ENCODE measurements at places on chromosomes 5 and 9.

DNA sequence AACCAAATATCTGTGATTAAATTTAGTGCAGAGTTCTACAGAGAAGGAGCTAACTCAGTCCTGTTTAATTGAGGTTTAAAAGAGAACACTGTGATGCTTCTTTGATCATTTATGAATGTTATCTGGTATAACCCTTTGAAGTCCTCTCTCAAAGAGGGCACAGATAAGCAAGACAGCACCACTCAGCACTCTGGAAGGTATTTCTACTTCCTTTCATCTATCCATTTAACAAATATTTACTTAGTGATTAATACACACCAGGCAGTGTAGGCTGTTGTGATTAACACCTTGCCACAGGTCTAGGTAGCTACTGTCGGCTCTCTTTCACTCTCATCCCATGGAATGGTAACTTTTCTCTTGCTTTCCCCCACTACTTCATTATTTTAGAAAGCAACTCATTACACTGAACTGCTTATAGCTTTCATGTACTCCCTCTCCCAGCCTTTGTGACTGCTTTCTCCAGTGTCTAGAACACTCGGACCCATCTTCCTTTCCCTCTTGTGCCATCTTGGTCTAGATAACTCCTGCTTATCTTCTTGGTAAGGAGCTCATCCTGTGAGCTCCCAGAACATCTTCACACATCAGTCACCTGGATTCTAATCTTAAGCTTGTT, 54.7 kb downstream of the GLDC start:
- DNase-seq = no peak

DNA sequence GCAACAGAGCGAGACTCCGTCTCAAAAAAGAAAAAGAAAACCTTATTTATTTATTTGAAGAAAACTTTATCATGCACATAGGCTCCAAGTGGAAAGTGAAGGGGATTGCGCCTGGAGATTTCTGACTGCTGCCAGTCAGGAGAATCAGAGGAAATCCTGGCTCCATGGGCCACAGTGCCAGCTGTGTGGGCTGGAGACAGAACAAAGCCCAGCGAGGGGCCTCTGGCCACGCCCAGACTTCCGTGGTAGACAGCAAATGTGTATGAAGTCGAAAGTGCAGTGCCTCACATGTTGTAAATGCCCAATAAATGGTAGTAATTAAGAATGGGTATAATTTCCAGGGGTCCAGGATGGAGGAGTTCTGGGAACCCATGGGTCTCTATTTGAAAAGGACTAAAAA, 75.8 kb upstream of the WWC1 start:
- DNase-seq = no peak

- DNase-seq = no peak
Observed at GRCh38 chr9:99867968-99868367, 38.5 kb upstream of the STX17 start.

DNA sequence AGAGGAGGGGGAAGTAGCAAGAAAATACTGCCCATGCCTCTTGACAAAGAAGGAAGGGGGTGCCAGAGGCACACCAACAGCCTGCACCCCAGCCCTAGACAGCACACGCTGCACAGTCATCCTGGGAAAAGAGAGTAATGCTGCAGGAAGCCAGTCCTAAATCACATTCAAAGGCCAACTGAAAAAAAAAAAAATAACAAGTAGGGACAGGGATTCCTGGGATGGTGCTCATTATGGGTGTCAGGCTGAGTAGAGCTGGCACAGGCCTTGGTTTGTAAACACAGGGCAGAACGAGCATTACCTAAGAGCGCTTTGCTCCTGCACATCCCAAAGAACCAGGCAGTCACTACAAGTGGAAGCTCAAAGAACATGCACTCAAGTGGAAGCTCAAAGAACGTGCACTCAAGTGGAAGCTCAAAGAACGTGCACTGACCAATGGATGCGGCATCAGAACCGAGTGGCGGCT, 7.8 kb downstream of the RAPGEF1 start:
- no peak for DNase-seq

DNA sequence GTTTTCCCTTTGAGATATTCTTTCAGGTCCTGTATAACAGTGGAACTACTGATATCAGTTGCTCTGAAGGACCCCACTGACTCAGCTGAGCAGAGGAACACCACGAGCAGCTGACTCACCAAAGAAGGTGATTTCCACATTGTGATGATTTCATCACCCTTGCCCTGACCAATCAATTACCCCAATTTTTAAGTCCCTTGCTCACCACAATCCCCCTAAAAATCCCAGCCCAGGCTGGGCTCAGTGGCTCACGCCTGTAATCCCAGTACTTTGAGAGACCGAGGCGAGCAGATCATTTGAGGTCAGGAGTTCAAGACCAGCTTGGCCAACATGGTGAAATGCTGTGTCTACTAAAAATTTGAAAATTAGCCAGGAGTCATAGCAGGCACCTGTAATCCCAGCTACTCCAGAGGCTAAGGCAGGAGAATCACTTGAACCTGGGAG, 125.3 kb upstream of the ABCA1 start:
- no peak for DNase-seq

DNA sequence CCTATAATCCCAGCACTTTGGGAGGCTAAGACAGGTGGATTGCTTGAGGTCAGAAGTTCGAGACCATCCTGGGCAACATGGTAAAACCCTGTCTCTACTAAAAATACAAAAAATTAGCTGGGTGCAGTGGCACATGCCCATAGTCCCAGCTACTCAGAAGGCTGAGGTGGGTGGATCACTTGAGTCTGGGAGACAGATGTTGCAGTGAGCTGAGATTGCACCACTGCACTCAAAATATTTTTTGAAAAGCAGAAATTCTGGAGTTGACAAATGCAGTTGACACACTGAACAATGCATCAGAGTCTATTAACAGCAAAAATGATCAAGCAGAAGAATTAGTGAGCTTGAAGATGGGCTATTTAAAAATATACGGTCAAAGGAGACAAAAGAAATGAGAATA, 35.5 kb downstream of the NDUFAF2 start:
- DNase-seq = no peak

DNA sequence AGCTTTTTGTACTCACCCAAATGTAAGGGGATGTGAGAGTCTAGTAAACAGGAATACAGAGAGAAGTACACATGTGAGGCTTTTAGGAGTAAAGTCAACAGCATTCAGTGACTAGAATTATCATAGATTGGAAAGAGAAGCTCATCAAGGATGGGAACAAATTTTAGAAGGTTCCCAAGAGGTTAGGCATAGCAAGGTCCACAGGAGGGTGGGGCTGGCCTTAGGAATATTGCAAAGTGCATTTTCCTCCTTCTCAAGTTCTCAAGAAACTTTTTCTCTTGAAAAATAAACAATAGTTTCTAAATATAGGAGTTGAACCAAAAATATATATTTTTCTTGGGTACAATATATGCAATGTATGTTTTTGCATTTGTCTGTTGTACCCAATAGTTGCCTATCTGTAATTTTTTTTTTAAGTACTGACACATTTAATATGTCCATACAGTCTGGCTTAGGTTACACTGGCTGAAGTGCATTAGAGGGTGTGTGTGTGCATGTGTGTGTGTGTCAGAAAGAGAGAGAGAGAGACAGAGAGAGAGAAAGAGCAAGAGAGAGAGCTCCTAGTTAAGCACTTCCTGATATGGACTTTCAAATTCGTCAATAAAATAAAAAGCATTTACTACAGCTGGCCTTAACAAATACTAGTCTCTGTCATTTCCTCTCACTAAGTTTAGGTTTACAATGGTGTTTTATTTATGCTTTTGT, 62.2 kb downstream of the SNX18 start:
- no peak for DNase-seq

DNA sequence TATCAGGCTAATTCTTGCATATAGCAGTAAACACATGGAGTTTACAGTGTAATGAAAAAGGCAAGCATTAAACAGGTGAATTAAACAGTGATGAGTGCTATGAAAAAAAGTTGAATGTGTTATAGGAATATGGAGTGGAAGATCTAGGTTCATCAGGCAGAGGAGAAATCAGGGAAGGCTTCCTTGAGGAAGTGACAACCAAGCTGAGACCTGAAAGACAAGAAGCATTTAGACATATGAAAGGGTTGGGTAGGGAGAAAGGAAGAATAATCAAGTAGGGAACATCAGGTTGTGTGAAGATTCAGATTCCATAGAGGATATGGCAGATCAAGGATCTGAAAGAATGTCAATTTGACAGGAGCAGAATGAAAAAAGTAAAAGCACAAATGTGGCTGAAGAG, 612.5 kb downstream of the PRELID2 start:
- DNase-seq = no peak

DNA sequence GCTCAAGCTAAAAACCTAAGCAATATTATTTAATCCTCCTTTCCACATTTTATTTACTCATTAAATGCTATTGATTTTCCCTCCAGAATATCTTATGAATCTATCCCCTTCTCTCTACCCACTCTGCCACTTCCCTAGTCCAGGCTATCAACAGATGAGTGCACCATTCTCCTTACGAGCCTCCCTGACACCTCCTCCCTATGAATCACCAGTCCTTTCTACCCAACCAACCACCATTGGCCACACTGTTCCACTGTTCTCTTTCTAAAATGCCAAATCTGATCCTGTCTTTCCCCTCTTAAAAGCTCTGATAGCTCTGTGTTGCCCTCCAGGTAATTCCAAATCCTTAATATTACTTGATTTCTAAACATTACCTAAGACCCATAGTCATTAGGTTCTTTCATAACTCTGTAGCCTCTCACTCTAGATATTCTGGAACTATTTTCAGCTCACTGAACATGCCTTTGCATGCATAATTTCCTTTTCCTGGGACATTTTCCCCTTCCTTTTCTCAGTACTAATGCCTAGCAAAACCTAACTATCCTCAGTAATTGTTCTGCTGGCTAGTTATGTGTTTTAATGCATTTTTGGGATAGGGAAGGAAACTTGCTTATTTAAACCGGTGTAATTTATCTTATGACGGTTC, 126.3 kb downstream of the UNC13B start:
- no peak for DNase-seq

GRCh38 chr5:172076761-172077244, 70.4 kb upstream of the FBXW11 start:
- no peak for DNase-seq

- no peak for DNase-seq
Observed at GRCh38 chr9:128159522-128159783, 612 bp upstream of the BBLN start.

- no peak for DNase-seq
Observed at GRCh38 chr5:5586721-5587120, 164.2 kb downstream of the ICE1 start.

DNA sequence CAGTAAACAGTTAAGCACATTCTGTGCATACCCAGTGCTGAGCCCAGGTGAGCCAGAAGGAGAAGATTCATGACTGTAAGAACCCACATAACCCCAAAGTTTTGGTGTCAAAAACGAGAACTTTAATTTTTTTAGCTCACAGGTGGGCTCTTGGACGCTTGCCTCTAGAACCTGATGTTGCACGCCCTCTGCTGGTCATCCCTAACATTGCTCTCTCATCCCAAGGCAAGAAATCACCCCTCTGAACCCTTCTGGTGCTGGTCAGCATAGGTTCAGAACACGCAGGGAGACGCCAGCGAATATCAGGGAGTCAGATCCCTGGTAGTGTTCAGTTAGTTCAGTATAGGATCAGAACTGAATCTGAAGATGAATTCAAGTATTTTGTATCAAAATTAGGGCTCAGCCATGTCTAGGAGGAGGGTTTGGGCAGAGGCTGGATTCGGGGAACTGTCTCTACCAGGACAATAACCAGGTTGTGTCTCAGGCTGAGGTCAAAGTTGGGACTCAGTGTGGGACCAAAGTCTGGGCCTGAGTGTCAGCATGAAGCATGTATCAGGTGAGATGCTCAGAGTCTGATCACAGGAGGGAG, 4.1 kb upstream of the DNAJB5 start:
- peak; percentile 83 for DNase-seq

GRCh38 chr5:157020511-157021222, 38.2 kb downstream of the HAVCR1 start:
- peak; percentile 3 for DNase-seq

DNA sequence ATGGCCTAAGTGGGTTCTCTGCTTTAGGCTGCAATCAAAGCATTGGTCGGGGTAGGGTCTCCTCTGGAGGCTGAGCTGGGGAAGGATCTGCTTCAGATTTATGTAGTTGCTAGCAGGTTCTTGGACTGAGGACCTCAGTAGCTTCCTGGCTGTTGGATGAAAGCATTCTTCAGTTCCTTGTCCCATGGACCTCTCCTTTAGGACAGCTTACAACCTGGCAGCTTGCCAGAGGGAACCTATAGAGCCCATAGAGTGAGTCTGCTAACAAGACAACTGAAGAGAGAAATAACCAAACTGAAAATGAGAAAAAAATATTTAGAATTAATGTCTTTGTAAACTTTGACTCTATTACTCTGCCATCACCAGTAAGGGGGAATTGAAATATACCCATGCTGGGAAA, 12.4 kb downstream of the MRPS30 start:
- no peak for DNase-seq

DNA sequence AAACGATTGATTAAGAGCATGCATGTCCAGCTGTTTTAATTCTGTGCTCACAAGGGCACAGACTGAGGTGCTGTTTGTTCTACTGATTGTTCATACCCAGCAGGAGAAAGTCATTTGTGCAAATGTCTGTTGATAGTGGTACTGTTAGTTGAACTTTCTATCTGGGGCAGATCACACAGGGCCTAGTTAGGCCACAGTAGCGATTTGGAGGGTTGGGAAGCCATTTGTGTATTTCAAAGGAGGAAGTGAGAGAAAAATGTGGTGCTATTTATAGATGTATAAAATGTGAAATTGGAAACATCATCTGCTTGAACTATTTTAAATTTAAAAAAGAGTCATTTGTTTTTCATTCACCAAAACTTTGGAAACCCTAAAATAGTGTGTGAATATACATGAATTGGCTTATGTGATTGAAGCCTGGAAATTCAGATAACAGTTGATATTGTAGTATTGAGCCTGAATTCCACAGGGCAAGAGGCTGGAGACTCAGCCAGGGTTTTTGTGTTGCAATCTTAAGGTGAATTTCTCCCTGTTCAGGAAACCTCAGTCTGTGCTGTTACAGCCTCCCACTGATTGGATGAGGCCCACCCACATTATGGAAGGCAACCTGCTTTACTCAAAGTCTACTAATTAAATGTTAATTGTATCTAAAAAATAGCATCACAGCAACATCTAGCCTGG, 162.0 kb upstream of the CDKN2B start:
- no peak for DNase-seq

- DNase-seq = no peak
Observed at GRCh38 chr9:89501311-89501898, 3.5 kb upstream of the SEMA4D start.

- DNase-seq = no peak
Observed at GRCh38 chr5:23027331-23027730, 174.2 kb upstream of the CDH12 start.

GRCh38 chr5:143521846-143522400, 118.4 kb upstream of the NR3C1 start:
- DNase-seq = peak; percentile 39

- no peak for DNase-seq
Observed at GRCh38 chr9:5449521-5450358, 602 bp upstream of the CD274 start.

DNA sequence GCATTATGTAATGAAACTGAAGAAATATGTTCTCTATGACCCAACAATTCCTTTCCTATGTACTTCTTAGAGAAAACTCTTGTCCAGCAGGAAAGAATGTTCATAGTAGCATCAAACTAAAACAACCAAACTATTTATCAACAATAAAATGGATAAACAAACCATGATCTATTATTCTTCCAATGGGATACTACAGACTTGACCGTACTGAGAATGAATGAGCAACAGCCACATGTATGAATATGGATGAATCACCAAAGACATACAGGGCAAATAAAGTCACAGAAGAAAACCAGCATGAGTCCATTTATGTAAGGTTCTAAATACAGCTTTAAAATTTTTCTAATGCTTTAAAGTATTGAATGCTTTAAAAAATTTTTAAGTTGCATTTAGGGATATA, 73.6 kb upstream of the SUSD1 start:
- no peak for DNase-seq
